ENCODE measurements at places on chromosomes 13 and 19.
A peak's percentile ranks its signal among the peaks of the same experiment; 100 is the strongest.

GRCh38 chr19:7393939-7394730, 45.4 kb downstream of the ARHGEF18 start:
- DNase-seq: no peak

GRCh38 chr13:98032168-98032567, 78.7 kb downstream of the IPO5 start:
- DNase-seq: no peak

DNA sequence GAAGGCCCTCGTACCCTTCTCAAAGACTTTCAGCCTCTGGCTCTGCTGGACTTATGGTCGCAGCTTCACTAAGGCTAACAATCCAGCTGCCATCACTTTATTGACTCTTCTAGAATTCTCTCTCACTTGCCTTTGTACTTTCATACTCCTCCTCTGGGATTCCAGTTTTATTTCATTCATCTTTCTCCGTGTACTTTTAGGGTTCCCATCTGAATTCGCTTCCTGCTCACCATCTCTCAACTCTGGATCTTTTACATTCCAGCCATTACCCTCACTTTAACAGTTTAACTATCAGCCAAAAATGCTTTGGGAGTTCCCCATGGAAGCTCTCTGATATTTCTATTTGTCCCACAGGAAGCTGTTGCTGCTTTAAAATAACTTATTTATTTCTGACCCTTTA, 149.3 kb upstream of the KL start:
- no peak for DNase-seq

DNA sequence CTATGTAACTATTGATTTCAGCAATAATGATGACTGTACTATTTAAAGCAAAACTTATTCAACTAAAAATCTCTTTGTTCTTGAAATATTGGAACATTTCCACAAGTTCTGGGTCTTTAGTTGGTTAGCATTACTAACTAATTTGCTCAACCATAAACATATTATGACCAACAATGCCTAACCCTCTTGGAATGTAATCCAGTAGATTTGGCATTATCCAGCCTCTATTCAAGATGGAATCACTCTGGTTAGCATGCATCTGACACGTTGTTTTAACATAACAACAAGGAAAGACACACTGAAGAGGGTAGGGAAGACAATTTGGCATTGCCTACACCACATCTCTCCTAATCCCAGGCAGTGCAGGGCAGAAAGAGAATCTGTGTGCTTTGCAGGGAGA, 941.3 kb upstream of the PCDH20 start:
- no peak for DNase-seq

- DNase-seq: no peak
Observed at GRCh38 chr19:39150235-39150634, 24.6 kb downstream of the PAK4 start.

DNA sequence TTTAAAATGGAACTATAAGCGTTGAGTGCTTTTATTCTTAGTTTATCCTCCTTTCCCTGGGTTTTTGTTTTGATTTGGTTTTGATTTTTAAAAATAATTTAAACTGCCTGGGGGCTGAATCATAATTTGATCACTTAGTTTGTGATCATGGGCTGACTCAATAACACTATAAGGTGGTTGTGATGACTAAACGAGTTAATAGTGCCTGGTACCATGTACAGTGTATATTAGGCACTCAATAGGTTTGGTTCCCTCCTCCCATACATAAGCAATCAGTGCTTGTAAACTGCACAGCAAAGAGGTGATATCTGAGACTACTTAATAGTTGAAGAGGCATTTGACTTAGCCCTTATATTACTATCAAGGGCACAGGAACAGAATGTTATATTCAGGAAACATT, 200.9 kb upstream of the RFC3 start:
- no peak for DNase-seq

DNA sequence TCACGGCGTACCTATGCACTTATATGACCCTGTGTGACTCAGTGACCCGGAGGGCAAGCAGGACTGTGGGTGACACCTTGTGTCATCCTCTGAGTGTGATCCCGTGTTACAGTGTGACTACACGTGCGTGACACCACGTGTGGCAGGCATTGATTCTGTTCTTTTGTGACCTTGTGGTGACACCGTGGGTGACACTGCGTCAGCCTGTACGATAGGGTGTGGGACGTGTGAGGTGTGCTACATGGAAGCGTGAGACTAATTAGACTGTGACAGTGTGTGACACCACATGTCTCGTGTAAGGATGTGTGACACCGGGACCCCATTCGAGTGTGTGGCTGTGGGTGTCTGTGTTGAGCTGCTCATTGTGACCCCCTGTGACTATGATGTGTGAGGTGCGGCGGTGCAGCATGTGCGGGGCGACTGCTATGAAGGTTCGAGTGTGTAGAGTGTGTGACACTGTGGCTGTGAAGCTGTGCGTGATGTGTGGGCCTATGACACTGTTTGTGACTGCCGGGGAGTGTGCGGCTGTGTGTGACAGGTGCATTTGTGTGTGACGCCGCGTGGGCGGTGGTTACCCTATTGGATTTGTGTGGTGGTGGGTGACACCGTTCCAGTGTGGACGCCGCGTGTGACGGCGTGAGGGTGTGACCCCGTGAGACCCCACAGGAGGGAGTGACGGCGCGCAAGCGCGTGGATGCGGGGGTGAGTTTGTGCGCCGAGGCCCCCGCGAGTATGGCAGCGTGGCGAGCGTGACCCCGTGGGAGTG, 399 bp upstream of the SPTBN4 start:
- no peak for DNase-seq

GRCh38 chr13:78602561-78603239, 652 bp downstream of the POU4F1 start:
- DNase-seq: no peak

DNA sequence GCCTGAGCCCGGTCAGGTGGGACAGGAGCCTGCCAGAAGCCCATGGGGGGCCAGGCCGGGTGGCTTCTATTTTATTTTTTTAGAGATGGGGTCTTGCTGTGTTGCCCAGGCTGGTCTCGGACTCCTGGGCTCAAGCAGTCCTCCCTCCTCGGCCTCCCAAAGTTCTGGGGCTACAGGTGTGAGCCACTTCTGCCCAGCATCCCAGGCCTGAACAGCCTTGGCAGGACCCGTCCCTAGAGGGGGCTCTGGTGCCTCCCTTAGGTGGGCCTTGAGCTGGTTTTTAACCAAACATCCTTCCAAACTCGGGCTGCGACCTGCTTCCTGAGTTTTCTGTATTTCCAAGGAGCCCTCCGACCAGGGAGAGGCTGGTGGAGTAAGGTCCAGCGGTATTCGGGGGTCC, 10.5 kb downstream of the COMP start:
- DNase-seq: no peak

- DNase-seq: no peak
Observed at GRCh38 chr19:47323872-47324271, 8.1 kb upstream of the C5AR2 start.

GRCh38 chr19:40223135-40223822, 3.2 kb downstream of the CCNP start:
- no peak for DNase-seq

DNA sequence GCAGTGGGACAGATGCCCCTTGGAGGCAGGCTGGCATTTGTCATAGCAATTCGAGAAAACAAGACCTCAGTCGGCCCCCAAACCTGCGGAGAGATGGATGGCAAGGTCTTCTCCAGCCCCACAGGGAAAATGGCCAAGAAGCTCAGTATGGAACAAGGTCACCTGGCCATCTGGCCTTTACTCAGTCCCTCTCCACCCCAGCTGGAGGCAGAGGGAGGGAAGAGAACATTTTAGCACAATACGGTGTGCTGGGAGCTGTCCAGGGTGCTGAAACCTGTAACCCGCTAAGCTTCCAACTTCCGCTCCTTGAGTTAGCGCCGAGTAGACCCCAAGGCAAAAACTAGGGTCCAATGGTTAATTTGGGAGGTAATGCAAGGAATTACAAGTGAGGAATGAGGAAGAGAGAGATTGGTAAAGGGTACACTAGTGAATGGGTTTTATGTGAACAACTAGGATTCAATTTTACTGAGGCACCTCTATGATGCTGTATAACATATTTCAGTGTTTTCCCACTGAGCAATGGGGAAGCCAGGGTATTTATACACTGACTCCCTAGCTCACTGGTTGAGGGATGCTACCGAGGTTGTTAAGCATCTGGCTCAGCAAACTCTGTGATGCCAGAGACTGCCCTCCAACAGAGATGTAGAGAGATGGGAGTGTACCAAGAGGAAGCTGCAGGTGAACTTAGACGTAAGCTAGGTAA, 64.3 kb downstream of the CACNA1A start:
- peak; percentile 68 for DNase-seq

DNA sequence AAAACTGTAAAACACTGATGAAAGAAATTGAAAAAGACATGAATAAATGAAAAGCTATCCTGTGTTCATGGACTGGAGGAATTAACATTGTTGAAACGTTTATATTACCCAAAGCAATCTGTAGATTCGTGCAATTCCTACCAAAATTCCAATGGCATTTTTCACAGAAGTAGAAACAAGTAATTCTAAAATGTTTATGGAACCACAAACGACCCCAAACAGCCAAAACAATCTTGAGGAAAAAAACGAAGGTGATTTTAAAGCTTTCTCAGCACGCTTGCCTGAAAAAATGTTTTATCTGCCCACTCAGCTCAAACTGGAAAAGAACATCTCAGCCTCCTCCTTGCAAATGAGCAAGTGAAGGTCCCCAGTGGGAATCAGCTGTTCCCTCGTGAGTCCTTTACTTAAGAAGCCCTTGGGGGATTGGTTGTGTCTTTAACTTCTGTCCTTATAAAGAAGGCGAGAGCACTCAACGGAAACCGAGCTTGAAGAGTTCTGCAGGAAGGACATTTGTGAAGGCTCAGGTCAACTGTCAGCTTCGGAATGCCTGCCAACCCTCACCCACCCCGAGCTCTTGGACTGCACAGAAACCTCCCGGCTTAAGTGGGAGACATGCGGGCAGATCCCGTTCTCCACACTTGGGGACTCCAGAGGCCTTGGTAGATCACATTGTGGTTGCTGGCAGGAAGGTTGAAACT, 256.0 kb upstream of the IRS2 start:
- no peak for DNase-seq

- DNase-seq: no peak
Observed at GRCh38 chr13:92158346-92158745, 759.9 kb downstream of the GPC5 start.

DNA sequence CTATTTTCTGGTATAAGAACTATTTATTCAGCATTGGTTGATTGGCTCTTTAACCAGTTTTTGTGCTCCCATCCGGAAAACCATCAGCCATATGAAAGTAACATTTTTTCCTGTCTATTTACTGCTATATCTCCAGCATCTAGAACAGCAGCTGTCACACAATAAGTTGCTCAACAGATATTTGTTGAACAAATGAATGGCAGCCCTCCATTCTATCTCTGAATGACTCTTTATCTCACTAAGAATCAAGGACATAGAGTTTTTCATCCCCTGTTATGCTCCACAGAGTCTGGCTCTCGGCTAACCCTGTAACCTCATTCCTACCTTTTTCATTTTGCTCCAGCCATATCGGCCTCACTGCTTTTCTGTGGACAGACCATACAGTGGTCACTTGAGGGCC, 145.5 kb downstream of the SLITRK6 start:
- no peak for DNase-seq

- DNase-seq: no peak
Observed at GRCh38 chr19:56603829-56604228, 8.7 kb downstream of the ZNF71 start.

DNA sequence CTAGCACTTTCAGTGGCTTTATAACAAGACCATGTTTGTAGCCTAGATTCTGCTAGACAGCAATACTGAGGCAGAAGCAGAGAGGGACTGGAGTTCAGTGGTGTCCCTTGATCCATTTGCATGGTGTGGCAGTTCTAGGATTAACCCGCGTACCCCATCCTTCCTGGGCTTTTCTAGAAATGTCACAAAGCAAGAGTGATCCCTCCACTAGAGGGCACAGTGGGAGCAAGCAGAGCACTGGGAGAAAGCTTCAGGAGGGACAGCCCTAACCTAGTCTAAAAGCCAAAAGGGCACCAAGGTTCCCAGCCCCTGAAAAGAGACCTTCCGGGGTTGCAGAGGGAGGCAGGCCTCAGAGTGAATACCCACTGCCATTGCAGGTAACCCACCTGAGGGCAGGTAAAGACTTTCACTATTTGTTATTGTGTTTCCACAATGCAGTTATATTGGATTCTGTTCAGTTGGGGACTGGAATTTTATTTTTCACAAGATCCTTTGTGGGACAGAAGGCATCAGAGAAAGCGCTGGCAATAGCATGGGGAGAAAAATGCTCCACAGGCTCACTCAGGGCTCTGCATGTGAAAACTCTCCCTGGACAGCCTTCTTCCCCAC, 170.6 kb downstream of the FLT1 start:
- peak; percentile 76 for DNase-seq

DNA sequence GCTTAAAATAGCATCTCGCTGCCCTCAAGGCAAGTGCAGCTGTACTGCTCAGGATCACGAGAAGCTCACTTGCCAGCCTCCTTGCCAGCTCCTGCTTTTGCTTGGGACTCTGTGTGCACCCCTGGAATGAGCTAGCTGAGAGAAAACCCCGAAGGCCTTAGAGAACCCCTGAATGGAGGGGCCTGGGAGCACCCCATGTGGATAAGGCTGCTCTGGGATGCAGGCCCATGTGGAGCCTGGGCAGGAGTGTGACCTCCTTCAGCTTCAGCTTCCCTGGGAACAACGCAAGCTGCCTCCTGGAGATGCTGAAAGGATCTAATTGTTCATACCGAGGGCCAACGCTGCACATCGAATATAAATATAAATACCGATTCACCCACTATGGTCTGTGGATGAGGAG, 109.2 kb downstream of the HSPH1 start:
- DNase-seq: peak; percentile 45

DNA sequence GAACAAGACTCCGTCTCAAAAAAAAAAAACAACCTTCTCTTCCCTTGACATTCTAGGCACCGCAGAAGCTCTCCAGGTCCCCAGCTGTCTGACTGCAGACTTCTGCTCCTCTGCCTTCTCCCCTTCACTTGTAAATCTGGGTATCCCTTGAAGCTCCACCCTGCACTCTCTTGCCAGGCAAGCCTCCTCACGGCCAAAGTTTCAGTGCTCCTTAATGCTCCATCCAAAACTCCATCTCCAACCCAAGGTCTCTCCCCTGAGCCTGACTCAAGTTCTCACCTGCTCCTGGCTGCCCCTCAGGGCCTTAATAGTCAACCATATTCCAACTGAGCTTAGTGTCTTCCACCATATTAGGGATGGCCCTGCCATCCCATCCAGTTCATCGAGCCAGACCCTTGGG, 1.4 kb upstream of the CLDND2 start:
- DNase-seq: no peak

DNA sequence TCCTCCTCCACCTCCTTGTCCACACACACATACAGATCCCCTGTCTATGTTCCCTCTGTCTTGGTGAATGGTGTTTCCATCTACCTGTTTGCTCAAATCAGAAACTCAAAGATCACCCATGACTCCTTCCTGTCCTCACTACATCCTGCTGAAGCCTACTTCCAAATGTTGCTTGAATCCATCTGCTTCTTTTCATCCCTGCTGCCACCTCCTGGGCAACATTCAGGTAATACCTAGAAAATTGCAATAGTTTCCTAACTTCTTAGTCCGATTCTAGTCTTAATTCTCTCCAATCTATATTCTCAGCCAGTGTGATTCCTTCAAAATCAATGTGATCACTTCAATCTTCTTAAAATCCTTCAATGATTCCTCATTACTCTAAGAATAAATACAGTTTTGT, 155.5 kb upstream of the STARD13 start:
- no peak for DNase-seq

- DNase-seq: no peak
Observed at GRCh38 chr13:40116008-40116407, 460.5 kb downstream of the COG6 start.

Measured in activated CD8-positive, alpha-beta memory T cell treated with anti-CD3 and anti-CD28 coated beads for 24 hours (primary cell).